ENCODE measurements at places on chromosomes 5 and 9. TPM values are rescaled to one million over a fixed set of nuclear protein-coding genes. Genes with fewer than 3 reads are reported as not detected.

GRCh38 chr5:59694411-59694810 lies 199.1 kb downstream of the PDE4D start:
- no peaks in the 10 kb centered on the region for H3K4me1 ChIP-seq
- H3K27me3 ChIP-seq = no peaks in the 10 kb centered on the region
- no peaks in the 10 kb centered on the region for H3K36me3 ChIP-seq
- H3K27ac ChIP-seq = no peak overlapping the region
- DNase-seq = no peak

DNA sequence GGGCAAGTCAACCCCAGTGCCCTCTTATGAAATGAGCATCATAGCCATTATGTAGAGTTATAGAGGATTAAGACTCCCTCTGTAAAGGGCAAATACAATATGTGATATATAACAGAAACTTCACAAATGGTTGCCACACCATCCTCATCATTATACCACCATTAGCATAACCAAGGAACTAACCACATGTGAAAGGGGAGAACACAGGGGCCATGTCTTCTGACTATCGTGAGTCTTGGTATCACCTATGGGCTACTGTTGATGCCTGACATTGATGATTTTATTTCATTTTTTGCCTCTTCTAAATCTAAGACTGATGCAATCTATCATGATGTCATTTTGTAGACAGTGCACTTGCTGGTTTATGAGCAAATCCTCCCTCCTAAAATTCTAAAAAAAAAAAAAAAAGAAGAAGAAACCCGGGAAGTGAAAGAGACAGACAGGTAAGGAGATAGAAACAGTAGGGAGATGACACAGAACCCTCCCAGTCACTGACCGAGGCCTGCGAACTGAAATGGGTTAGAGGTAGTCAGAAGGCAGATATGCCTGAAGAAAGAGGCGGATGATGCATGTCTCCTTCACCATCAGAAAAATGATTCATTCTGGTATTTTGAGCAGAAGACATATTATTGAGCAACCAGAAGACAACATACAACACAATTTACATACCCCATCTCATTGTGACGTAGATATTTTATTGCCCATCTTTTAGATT lies 266.0 kb downstream of the DMAC1 start:
- H3K27me3 ChIP-seq = no peaks in the 10 kb centered on the region
- no peaks in the 10 kb centered on the region for H3K36me3 ChIP-seq
- DNase-seq = no peak

DNA sequence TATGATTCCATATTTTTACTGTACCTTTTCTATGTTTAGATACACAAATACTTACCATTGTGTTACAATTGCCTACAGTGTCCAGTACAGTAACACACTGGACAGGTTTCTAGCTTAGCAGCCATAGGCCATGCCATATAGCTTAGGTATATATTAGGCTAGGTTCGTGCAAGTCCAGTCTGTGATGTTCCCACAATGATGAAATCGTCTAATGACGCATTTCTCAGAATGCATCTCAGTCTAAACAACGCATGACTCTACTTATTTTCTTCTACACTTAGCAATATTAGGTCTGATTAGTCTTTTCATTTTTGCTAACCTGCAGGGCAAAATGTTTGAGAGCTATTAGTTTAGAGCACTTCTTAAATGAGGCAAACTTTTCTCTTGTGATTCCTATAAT lies 22.7 kb downstream of the OR2S2 start:
- no peak overlapping the region for H3K4me3 ChIP-seq
- no peaks in the 10 kb centered on the region for H3K36me3 ChIP-seq
- no peak overlapping the region for H3K27ac ChIP-seq

DNA sequence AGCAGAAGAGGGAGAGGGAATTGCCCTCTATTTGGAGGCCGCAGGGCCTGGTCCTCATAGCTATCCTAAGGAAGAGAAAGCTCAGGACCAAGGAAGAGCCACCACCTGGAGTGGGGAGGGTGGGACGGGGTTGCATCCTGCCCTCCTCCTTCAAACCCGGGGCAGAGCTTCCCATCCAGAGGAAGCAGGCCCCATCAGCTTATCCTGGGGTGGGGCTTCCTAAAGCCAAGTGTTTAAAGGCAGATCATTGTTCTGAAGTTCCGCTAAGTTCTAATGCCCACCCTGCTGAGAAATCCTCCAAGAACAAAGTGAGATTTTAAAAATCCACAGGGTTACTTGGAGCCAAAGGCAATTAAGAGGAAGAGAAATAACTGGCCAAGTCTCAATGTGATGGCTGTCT lies 210.3 kb downstream of the C9orf152 start:
- no peak for DNase-seq
- H3K4me3 ChIP-seq = no peak overlapping the region
- no peaks in the 10 kb centered on the region for H3K36me3 ChIP-seq
- no peaks in the 10 kb centered on the region for H3K27me3 ChIP-seq

GRM6 gene
- total RNA-seq = not detected

PCDHA4 gene
- total RNA-seq = 0.22 TPM

PSAT1 gene
- 25.3 TPM for total RNA-seq

WNT8A gene
- not detected for total RNA-seq
